ENCODE measurements at places on chromosomes 7 and 10. TPM values are rescaled to one million over a fixed set of nuclear protein-coding genes. Genes with fewer than 3 reads are reported as not detected.

GRCh38 chr10:79023240-79024162 lies 45.3 kb upstream of the ZMIZ1 start:
- DNase-seq = peak; percentile 84
- peak overlapping the region; percentile 94 for H3K27ac ChIP-seq
- no peaks in the 10 kb centered on the region for H3K36me3 ChIP-seq

The GBX1 gene
- 0.44 TPM for total RNA-seq

DNA sequence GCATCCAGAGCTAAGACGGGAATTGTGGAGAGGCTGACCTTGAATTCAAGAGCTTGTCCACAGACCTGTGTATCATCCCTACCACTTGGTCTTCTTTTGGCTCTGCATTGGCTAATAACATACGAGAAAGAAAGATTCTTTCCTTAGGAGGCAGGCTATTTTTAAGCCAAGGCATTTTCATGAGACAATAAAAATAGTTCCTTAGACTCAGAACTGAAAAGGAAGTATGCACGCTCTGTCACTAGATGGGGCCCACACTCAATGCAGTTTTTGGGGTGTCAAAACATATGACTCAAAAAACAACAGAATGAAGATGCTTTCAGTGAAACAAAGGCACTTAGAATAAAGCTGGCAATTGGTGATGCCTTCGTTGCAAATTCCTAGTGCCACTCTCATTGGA lies 265.9 kb upstream of the DGKB start:
- no peaks in the 10 kb centered on the region for H3K4me1 ChIP-seq
- no peak overlapping the region for H3K4me3 ChIP-seq
- DNase-seq = no peak
- H3K27ac ChIP-seq = no peak overlapping the region
- no peaks in the 10 kb centered on the region for H3K36me3 ChIP-seq
- H3K27me3 ChIP-seq = no peaks in the 10 kb centered on the region

The PON1 gene
- 0.31 TPM for total RNA-seq

- H3K4me3 ChIP-seq = no peak overlapping the region
- no peak overlapping the region for H3K27ac ChIP-seq
- no peaks in the 10 kb centered on the region for H3K4me1 ChIP-seq
- no peak for DNase-seq
Measured at GRCh38 chr10:63105225-63106110, 27.7 kb upstream of the NRBF2 start.

- H3K36me3 ChIP-seq = no peaks in the 10 kb centered on the region
- H3K4me1 ChIP-seq = peaks cover 3% of the 10 kb centered on the region
- peak; percentile 53 for DNase-seq
- no peak overlapping the region for H3K4me3 ChIP-seq
- no peak overlapping the region for H3K27ac ChIP-seq
Measured at GRCh38 chr10:67385566-67385965, 310.4 kb downstream of the CTNNA3 start.

GRCh38 chr7:139949629-139950028 lies 113.1 kb downstream of the PARP12 start:
- no peak overlapping the region for H3K4me3 ChIP-seq
- no peak overlapping the region for H3K27ac ChIP-seq
- no peak for DNase-seq
- no peaks in the 10 kb centered on the region for H3K4me1 ChIP-seq

The PPP1R3C gene
- total RNA-seq = 166 TPM

- H3K4me3 ChIP-seq = peak within 1 kb of the TSS; percentile 58
- peak within 1 kb of the TSS; percentile 79 for H3K27ac ChIP-seq
- DNase-seq = peak; percentile 92
- H3K4me1 ChIP-seq = no peaks in the 10 kb centered on the region
- no peaks in the 10 kb centered on the region for H3K36me3 ChIP-seq
Measured at GRCh38 chr7:84194484-84195271, at the start of gene SEMA3A. SEMA3A (minus strand) TSS chr7:84194789; CDS start chr7:84194586, 203 bp downstream.

DNA sequence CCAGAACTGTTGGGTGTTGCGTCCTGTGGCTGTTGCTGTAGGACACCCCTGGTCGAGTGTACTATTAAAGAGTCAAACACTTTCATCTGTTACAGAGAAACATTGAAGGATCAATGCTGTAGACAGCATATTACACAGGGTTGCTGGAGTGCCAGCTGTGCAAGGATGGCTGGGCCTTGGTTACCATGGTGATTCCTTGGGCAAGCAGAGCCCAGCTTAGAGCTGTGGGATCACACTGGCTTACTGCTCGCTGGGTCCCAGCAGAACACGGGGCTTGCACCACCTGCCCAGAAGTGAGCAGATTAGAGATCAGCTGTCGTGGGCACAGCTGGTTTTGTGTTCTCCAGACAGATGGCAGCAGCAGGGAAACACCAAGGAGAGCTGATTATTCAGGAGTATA lies 76.0 kb downstream of the GPR141 start:
- peaks cover 6% of the 10 kb centered on the region for H3K4me1 ChIP-seq
- no peak overlapping the region for H3K4me3 ChIP-seq
- no peaks in the 10 kb centered on the region for H3K36me3 ChIP-seq

- no peak overlapping the region for H3K4me3 ChIP-seq
- H3K36me3 ChIP-seq = no peaks in the 10 kb centered on the region
- DNase-seq = no peak
- H3K4me1 ChIP-seq = no peaks in the 10 kb centered on the region
- H3K27ac ChIP-seq = no peak overlapping the region
Measured at GRCh38 chr7:45665172-45665571, 91.0 kb downstream of the ADCY1 start.

All from muscle of leg (tissue), 16 donors.